ENCODE measurements at places on chromosomes 11 and 22.

GRCh38 chr22:40631925-40632324 lies 4.6 kb downstream of the MRTFA start:
- no peak for DNase-seq

- DNase-seq, result peak; percentile 61
These were observed 53.3 kb upstream of the PTPN5 start for GRCh38 chr11:18844753-18845367.

GRCh38 chr22:43862882-43863202 lies 529 bp upstream of the SULT4A1 start:
- no peak for DNase-seq

- no peak for DNase-seq
These were observed 726.8 kb upstream of the FAT3 start for GRCh38 chr11:91497847-91498246.

DNA sequence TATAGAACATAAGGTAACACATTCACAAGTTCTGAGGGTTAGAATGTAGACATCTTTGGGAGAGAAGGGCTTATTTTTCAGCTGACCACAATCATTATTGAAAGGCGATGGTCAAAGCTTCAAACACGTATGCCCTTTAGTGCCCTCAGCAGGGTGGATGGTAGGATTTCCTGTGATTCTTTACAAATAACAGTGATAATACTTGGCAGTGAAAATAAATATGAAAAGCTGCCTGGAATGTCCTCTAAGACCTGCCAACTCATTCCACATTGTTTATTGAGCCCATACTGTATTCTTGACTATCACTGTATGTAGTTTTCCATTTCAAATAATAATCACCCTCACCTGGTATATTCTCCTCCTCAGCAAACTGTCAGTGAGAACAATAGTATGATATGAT lies 13.7 kb upstream of the MPEG1 start:
- DNase-seq, result no peak

DNA sequence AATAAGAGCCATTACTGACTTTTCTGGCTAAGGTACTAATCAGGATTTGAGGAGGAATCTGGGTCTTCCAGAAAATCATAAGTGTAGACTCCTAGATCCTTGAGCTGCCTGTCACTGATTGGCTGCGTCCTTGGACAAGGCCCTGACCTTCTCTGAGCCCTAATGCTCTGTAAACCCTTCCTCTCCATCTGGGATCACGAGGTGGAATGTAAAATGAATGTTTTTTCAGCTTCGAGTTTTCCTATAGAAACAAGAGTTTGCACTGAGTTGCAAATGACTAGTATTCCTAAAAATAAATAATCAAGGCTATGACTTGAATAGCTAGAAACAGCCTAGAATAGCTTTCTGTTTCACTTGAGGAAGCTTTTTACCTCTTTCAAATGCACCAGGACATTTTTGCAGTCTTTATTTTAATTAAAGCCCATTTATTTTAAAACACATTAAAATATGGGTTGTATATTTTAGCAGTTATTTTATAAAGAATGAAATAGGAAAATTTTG lies 1.1 kb upstream of the DIXDC1 start:
- no peak for DNase-seq

- no peak for DNase-seq
These were observed at the start of gene MORC2 for GRCh38 chr22:30968015-30968923. Gene MORC2 (minus strand): TSS chr22:30968774. CDS start chr22:30967889, 885 bp downstream.

- DNase-seq, result no peak
These were observed 24.4 kb upstream of the IGSF9B start for GRCh38 chr11:133981156-133981555.

GRCh38 chr11:68163691-68164090 lies 42.5 kb upstream of the CHKA start:
- no peak for DNase-seq

DNA sequence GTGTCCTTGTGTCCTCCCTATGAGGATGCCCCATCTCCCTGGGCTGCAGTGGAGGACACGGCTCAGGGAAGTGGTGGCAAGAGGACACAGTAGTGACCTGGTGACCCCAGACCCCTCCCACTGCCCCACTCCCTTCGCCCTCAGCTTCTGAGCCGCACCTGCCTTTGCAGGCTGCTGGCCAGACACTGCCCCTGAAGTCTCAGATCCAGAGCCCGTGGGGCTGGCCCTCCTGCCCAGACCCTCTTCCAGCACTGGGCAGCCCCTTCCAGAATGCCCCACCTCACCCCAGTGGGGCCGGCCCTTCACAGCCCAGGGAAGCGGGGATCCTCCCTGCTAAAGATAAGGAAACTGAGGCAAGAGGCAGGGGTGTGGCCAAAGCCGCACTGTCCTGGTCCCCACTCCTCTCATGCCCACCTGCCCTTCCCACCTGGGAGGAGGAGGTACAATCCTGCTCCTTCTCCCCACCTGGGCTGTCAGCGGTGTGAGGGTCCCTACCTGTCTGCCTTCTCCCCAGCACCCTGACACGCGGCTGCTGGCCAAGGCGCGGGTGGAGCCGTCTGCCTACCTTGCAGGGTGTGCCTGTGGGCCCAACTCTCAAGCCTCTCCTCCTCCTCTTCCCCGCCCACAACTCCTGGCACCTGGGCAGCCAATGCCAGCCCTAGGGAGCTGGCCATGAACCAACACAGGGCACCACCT lies 17.3 kb downstream of the TRPM5 start:
- DNase-seq, result no peak

All from kidney capillary endothelial cell (primary cell).